Effector memory CD4-positive, alpha-beta T cell (primary cell): ENCODE measurements at places on chromosomes 13 and 19.

DNA sequence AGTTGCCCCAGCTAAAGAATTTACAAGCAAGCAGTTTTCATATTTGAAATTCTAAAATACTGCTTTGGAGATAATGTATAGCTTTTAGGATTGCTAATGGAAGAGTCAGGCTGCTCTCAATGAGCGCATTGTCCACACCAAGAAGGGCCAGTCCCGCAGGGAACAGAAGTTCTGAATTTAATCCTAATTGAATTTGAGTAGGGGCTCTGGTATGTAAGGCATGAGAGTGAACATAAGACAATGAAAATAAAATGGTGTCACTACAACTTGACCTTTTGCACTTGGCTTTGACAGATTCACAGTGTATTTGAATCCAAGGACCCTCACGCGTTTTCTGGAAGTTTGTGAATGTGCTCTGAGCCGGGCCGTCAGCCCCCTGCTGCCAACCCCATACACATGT, 32.6 kb downstream of the RAB20 start:
- H3K36me3 ChIP-seq = no peaks in the 10 kb centered on the region
- H3K4me3 ChIP-seq = no peak overlapping the region
- no peak overlapping the region for H3K27ac ChIP-seq
- H3K27me3 ChIP-seq = no peaks in the 10 kb centered on the region
- H3K4me1 ChIP-seq = peaks cover 10% of the 10 kb centered on the region
- no peak for DNase-seq

DNA sequence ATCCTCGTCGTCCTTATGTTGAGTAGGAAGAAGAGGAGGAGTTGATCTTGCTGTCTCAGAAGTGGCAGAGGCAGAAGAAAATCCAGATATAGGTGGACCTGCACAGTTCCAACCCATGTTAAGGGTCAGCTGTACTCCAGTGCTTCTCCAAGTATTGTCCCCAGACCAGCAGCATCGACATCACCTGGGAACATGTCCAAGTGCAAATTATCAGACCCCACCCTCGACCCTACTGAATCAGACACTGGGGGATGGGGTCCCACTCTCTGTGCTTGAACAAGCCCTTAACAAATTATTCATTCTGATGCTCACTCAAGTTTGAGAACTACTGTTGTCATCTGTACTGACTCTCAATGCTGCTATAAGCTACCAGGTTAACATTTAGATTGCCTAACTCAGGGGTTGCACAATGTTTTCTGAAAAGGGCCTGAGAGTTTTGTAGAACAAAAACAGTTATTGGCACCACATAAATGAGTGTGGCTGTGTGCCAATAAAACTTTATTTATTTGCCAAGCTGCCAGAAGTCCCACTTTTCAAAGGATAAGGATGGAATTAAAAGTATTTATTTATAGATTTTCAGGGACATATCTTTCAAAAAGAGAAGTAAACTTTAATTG, 226.7 kb upstream of the IPO5 start:
- H3K27ac ChIP-seq = no peak overlapping the region
- H3K36me3 ChIP-seq = no peaks in the 10 kb centered on the region
- no peak overlapping the region for H3K4me3 ChIP-seq
- H3K27me3 ChIP-seq = no peaks in the 10 kb centered on the region

DNA sequence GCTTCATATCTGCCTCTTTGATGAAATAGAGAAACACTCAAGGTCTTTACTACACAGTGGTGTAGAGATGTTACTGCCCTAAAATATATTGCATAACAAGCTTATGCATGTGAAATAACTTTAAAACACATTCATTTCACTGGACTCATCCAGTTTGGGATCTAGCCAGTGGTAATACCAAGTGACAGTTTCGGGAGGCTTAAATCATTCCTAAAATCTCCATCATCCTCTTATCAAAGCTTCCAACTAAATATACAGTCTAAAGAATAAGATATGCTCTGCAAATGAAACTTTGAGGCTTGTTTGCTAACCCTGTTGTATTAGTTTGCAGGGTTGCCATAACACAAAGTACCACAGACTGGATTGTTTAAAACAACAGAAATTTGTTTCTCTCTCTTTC, 52.8 kb downstream of the THSD1 start:
- no peak overlapping the region for H3K27ac ChIP-seq
- DNase-seq = no peak
- H3K4me3 ChIP-seq = no peak overlapping the region
- no peaks in the 10 kb centered on the region for H3K4me1 ChIP-seq

DNA sequence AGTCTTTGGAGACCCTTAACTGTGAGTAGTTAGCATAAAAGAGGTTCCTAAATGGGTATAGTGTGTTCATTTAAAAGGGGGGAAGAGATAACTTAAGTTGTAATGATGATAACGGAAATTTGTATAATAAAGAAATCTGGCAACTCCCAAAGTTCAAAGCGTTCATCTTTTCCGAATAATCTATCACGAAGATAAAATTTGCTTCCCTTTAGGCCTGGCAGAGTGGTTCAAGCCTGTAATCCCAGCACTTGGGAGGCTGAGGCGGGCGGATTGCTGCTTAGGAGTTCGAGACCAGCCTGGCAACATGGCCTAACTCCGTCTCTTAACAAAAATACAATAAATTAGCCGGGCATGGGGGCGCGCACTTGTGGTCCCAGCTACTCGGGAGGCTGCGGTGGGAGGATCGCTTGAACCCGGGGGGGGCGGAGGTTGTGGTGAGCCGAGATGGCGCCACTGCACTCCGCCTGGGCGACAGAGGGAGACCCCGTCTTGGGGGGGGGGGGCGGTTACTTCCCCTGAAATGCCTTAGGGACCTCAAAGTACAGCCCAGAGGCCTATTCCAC, 934 bp downstream of the N4BP2L2 start:
- peak; percentile 19 for DNase-seq
- peaks cover 14% of the 10 kb centered on the region for H3K36me3 ChIP-seq
- H3K27ac ChIP-seq = peak overlapping the region; percentile 95
- peaks cover 18% of the 10 kb centered on the region for H3K4me1 ChIP-seq
- peak overlapping the region; percentile 76 for H3K4me3 ChIP-seq

- H3K27ac ChIP-seq = no peak overlapping the region
- no peaks in the 10 kb centered on the region for H3K4me1 ChIP-seq
- no peak overlapping the region for H3K4me3 ChIP-seq
- DNase-seq = no peak
- no peaks in the 10 kb centered on the region for H3K27me3 ChIP-seq
Observed at GRCh38 chr19:18989316-18989715, 44.0 kb downstream of the SUGP2 start.

- H3K4me1 ChIP-seq = no peaks in the 10 kb centered on the region
- no peaks in the 10 kb centered on the region for H3K36me3 ChIP-seq
- H3K27ac ChIP-seq = no peak overlapping the region
- no peak for DNase-seq
- no peak overlapping the region for H3K4me3 ChIP-seq
Observed at GRCh38 chr19:29171525-29171924, 41.4 kb downstream of the UQCRFS1 start.

GRCh38 chr13:95614641-95615245, 29.8 kb downstream of the DZIP1 start:
- H3K36me3 ChIP-seq = no peaks in the 10 kb centered on the region
- H3K4me1 ChIP-seq = no peaks in the 10 kb centered on the region
- DNase-seq = no peak
- H3K4me3 ChIP-seq = no peak overlapping the region

- H3K36me3 ChIP-seq = no peaks in the 10 kb centered on the region
- H3K4me3 ChIP-seq = no peak overlapping the region
- H3K4me1 ChIP-seq = no peaks in the 10 kb centered on the region
- H3K27me3 ChIP-seq = no peaks in the 10 kb centered on the region
- no peak for DNase-seq
- H3K27ac ChIP-seq = no peak overlapping the region
Observed at GRCh38 chr13:23808803-23809202, 80.4 kb downstream of the MIPEP start.

DNA sequence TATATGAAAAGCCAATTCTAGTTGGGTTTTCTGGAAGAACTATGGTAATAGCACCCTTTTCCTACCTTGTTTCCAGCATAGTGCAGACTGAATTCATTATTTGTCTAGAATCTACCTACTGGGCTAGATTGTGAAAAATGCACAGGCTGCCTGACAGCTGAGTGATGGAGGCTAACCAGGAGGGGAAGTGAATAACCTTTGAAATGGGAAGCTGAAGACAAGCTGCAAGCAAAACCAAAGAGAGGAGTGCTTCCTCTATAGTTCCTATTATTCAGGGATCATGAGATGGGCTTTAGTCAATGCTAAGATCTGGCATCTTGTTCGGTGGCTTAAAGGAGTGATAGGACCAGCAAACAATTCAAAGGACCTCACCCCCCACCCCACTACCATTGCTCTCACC, 26.9 kb downstream of the MZT1 start:
- H3K27ac ChIP-seq = no peak overlapping the region
- H3K36me3 ChIP-seq = no peaks in the 10 kb centered on the region
- H3K4me1 ChIP-seq = no peaks in the 10 kb centered on the region
- no peaks in the 10 kb centered on the region for H3K27me3 ChIP-seq
- DNase-seq = no peak
- H3K4me3 ChIP-seq = no peak overlapping the region

DNA sequence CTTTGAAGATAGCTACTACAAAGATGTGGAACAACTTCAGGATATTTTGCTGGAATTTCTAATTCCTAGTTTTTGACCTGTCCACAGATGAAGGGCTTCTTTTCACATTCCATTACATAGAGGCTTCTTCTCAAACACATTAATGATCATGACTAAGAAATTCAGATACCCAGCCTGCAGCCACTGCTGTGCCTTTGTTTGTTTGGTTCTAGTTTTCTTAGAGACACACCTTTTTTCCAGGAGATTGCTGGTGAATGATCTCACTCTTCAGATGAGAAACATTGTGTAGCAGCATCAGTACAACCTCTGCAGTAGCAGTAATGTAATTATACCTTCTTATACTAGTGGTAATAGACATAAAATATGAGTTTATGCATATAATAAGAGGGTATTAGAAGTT, 5.0 kb downstream of the TDRD3 start:
- H3K36me3 ChIP-seq = no peaks in the 10 kb centered on the region
- H3K4me3 ChIP-seq = no peak overlapping the region
- no peaks in the 10 kb centered on the region for H3K27me3 ChIP-seq
- H3K27ac ChIP-seq = no peak overlapping the region

DNA sequence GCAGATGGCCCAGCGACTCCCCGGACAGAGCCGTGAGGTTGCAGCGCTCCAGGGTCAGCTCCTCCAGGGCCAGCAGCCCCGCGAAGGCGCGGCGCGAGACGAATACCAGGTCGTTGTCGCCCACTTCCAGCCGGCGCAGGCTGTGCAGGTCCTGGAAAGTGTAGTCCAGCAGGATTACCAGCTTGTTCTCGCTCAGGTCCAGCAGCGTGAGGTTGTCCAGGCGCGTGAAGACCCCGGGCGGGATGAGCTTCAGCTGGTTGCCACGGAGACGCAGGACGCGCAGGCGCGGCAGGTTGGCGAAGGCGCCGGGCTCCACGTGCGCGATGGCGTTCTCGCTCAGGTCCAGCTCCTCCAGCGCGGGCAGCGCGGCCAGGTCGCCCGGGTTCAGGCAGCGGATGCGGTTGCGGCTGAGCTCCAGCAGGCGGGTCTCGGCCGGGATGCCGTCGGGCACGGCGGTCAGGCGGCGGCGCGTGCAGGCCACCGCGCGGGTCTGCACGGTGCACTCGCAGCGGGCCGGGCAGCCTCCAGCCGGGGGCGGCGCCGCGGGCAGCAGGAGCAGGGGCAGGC, 9.3 kb upstream of the PEAK3 start:
- DNase-seq = no peak
- no peak overlapping the region for H3K27ac ChIP-seq
- peak overlapping the region; percentile 72 for H3K4me3 ChIP-seq
- H3K4me1 ChIP-seq = peaks cover 20% of the 10 kb centered on the region

- H3K4me1 ChIP-seq = peaks cover 40% of the 10 kb centered on the region
- peak overlapping the region; percentile 66 for H3K27ac ChIP-seq
- DNase-seq = peak; percentile 91
Observed at GRCh38 chr19:35644206-35644986, 2.9 kb downstream of the ETV2 start.

DNA sequence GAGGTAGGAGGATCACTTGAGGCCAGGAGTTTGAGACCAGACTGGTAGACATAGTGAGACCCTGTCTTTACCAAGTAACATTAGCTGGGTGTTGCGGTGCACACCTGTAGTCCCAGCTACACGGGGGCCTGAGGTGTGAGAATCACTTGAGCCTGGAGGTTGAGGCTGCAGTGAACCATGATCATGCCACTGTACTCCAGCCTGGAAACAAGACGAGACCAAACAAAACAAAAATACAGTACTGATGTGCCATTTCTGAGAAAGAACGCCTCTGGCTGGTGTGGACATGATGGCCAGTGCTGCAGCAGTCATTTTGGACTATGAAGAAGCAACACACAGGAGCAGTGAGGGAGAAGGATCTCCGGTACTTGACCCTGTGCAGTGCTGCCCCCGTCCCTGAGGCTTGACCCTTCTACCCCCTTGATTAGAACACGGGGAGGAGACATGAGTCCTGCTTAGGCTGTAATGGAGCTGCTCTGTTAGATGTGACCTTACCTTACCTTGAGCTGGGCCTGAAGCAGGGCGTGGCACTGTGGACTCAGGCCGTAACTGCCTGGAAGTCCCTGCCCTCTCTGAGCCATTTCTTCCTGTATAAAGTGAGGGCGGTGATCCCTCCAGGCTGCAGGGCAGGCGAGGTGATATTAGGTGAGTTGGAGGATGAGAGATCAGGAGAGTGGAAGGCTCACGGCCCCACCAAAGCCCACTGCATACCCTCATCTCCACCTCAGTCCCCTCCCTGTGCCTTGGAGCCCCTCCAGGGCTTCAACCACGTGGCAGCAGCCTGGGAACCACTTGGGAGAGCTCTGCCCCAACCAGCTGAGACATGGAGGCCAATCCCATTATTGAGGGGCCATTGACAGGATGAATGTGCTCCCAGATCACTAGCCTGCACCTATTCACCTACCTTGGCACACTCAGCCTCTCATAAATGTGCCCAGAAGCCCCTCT, 5.9 kb downstream of the RPL18A start:
- no peaks in the 10 kb centered on the region for H3K27me3 ChIP-seq
- no peak overlapping the region for H3K27ac ChIP-seq
- H3K36me3 ChIP-seq = peaks cover 36% of the 10 kb centered on the region
- H3K4me1 ChIP-seq = peaks cover 8% of the 10 kb centered on the region

- peaks cover 11% of the 10 kb centered on the region for H3K36me3 ChIP-seq
- H3K4me3 ChIP-seq = peak overlapping the region; percentile 98
- H3K27ac ChIP-seq = peak overlapping the region; percentile 88
- no peak for DNase-seq
Observed at GRCh38 chr19:1884719-1885334, 469 bp downstream of the ABHD17A start.

GRCh38 chr13:95239283-95239682, 62.0 kb downstream of the ABCC4 start:
- H3K27me3 ChIP-seq = no peaks in the 10 kb centered on the region
- H3K4me1 ChIP-seq = no peaks in the 10 kb centered on the region
- no peak overlapping the region for H3K27ac ChIP-seq
- no peak for DNase-seq
- no peak overlapping the region for H3K4me3 ChIP-seq

- no peak overlapping the region for H3K4me3 ChIP-seq
- no peak overlapping the region for H3K27ac ChIP-seq
- no peaks in the 10 kb centered on the region for H3K27me3 ChIP-seq
- no peaks in the 10 kb centered on the region for H3K36me3 ChIP-seq
Observed at GRCh38 chr13:42533336-42533591, 40.7 kb upstream of the TNFSF11 start.
